ENCODE measurements at places on chromosomes 11 and 22.

DNA sequence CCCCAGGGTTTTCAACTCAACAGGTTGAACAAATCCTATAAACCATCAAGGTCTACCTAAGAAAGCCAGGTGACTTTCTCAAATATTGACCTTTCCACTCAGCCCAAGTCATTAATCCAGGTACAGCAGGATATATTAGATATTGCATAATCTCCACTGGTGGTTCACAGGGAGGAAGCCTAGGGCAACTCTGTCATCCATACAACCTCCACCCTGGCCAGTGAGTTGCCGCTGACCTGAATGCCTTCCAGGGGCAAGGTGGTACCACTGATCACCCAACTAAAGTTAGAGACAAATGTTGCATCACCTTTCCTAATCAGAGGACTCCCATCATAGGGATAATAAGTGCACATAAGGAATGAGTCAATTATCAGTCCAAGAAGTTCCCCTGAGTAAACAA is 22.9 kb downstream of the GUCD1 start:
- DNase-seq = no peak

GRCh38 chr11:10323793-10324170 is 18.9 kb downstream of the ADM start:
- no peak for DNase-seq

DNA sequence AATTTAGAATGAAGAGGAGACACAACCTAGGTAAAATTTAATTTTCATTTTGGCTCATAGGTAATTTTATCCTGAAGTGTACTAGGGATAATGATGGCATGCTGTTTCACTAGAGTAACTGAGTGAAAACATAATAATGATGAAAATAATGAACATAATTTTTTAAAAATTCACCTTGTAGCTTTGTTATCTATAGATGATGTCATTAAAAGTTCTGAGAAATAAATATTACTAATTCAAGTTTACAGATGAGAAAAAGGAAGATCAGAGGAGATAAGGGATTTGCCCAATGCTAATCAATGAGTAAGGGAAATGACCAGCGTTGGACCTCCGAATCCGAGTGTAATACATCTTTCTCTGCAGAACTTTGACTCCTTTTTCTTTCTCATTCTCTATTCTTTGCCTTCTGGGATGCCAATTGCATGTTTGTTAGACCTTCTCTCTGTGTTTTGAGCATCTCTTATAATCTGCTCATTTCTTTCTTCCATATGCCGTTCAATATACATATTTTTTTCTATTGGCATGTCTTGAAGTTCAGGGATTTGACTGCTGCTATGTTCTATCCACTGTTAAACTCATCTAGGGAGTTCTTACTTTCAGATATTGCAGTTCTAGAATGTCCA is 186.5 kb downstream of the SNX19 start:
- no peak for DNase-seq

GRCh38 chr11:40885250-40885954 is 574.0 kb downstream of the LRRC4C start:
- no peak for DNase-seq

GRCh38 chr11:67280341-67280787 is 8.7 kb upstream of the ANKRD13D start:
- no peak for DNase-seq

- peak; percentile 96 for DNase-seq
Measured at GRCh38 chr11:19079643-19080440, 19.3 kb upstream of the MRGPRX2 start.

DNA sequence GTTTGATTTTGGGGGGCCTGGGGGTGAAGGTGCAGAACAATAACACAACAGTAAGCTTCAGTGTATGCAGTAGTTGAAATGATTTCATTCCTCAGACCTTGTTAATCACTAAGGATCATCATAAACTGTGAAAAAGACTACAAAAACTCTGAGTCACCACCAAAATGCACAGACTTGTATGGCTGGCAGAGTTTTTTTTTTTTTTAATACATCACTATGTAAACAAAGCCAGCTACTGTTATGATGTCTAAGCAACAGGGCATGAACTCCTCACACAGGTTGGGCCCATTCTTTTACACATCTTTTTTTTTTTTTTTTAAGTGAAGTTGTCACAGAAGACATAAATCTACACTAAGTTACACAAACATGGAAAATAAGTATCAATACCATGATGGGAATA is 311.9 kb downstream of the GUCY1A2 start:
- peak; percentile 52 for DNase-seq

GRCh38 chr11:113689768-113690618 is 16.1 kb downstream of the TMPRSS5 start:
- no peak for DNase-seq

- DNase-seq = no peak
Measured at GRCh38 chr11:44702889-44703288, 23.9 kb upstream of the TSPAN18 start.

- peak; percentile 60 for DNase-seq
Measured at GRCh38 chr11:123707606-123708205, 33.8 kb downstream of the ZNF202 start.

DNA sequence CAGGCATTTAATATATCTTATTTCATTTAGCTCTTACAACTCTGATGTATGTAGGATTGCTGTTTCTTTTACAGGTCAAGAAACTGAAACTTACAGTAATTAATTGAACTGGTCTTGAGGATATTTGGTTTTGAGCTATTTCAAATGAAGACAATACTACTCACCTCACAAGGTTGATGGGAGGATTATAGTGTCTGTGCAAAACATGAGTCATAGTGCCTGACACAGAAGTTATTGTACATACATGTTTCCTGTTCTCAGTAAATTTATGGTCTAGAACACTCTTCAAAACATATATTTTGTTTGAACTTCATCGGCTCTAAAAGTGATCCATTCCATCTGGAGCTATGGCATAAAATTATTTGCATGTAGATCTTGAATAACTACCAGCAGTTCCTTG is 61.9 kb downstream of the CECR2 start:
- no peak for DNase-seq

DNA sequence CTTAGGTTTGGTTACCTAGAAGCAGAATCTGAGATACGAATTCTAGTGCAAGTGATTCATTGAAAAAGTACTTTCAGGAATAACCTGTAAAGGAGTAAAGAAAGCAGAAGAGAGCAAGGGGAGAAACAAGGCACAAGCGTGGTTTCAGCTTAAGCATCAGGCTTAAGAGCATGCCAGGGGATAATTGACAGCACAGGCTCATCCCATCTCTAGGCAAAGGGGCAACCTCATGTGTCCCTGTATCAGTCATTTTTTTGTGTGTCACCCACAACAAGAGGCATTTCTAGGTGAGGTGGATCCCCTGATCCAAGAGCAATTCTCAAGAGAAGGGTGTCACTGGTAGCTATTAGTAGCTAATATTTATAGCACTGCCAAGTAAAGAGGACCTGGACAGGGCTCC is 8.0 kb downstream of the PATE2 start:
- DNase-seq = no peak

GRCh38 chr11:127218275-127218608 is 217.7 kb upstream of the KIRREL3 start:
- no peak for DNase-seq

DNA sequence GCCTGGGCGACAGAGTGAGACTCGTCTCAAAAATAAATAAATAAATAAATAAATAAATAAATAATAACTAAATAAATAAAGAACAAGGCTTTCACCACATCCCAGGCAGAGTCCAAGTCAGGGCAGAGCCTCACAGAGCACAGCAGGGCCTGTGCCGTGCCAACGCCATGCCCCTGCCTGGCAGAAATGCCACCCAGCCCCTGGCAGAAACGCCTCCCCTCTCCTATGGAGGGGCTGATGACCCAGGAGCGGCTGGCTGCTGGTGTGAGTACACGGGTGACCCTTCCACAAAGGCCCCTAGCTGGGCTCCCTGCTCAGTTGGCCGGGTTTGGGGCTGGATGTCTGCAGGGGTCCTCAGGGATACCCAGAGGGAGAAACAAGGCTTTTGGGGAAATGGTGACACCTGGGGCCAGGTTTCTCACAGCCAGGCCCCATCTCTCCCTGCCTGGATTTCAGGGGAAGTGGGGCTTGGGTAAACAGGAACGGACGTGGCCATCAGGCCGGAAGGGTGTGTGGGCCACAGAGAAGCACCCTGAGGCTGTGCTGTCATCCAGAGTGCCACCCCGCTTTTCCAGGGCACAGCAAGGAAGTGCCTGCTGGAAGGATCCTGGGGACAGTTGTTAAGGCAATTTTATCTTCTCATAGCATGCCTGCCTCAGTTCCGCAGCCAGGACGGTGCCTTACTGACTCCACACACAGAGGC is 5.1 kb downstream of the BID start:
- DNase-seq = no peak

DNA sequence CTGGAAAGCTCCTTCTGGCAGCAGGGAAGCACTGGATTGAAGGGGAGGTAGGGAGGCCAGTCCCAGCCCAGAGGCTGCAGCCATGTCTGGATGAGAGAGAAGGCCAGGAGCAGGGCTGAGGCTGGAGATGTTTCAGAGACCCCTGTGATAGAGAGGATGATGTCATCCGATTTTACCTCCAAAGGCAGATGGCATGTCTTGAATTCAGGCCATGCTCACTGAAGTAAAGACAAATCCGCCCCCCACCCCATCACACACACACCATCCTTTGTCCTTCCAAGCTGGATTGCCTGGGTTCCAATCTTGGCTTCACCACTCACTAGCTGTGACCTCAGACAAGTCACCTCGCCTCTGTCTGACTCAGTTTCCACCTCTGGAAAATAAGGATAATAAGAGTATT is 47.2 kb downstream of the TP53I11 start:
- DNase-seq = no peak

DNA sequence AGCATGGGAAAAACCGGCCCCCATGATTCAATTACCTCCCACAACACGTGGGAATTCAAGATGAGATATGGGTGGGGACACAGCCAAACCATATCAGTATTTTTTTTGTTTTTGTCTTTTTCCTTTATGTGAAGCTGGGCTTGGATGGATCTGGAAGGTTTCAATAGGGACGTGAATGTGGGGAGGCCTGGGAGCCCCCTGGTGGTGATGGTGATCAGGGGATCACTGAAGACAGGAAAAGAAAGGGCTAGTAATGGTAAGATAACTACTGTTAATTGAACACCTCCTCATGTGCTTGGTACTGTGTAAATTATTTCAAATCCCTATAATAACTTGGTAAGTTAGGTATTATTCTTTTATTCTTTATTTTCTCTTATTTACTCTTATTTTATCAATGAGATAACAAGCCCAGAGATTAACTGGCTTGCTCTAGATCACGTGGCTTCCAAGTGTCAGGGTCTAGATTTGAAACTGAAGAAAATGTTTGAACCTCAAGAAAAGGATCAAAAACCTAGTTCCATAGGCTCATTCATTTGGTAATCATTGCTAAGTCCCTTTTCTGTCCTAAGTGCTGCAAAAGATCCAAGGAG is 364.2 kb downstream of the TENM4 start:
- peak; percentile 37 for DNase-seq

DNA sequence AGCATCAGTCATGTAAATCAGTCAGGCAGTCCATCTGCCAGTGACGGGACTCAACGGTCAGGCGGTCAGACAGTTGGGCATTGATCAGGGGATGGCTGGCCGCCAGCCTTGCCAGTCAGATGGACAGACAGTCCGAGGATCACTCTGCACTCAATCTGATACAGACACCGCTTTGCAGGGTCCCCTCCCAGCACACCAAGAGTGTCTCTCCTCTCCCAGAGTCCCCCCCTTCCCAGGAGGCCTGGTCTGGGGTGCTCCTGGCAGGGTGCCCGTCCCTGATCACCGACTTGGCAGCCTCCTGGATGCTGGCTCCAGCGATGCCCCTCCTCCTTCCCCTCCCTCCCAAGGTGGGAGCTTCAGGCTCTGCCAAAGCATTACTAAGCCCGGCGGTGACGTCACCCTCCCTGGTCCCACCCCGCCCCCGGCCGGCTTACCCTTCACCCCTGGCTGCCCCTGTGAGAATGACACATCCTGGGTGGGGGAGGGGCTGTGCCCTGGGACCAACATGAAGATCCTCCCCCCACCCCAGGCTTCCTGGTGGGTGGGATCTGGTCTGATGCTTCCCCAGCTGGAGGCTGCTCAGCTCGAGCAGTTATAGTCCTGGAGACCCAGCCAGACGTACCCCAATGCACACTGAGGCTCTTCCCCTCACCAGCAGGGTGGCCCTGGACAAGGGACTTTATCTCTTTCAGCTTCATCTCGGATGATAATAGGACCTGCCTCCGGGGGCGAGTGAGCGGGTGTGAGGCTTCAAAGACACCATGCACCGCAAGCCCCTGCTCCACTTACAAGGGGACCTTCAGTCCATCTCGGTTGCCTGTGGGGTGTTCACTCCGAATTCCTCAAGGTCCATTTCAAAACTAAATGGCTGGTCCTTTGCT is 69.2 kb downstream of the CD82 start:
- peak; percentile 67 for DNase-seq

GRCh38 chr22:19937616-19938473 is 3.7 kb upstream of the COMT start:
- no peak for DNase-seq

- no peak for DNase-seq
Measured at GRCh38 chr22:44389926-44390612, 77.3 kb upstream of the SHISAL1 start.

Data from EL (cell line).